Daoy (cell line): ENCODE measurements at places on chromosomes 6 and 20. TPM values are rescaled to one million over a fixed set of nuclear protein-coding genes. Genes with fewer than 3 reads are reported as not detected.

SLC22A2 gene
- 0.60 and 1.1 TPM in 2 replicates for total RNA-seq

KCNQ2 gene
- total RNA-seq = 0.17 TPM in 1 of 2 replicates, not detected in the other

CENPQ gene
- total RNA-seq = 21.5 and 35.2 TPM in 2 replicates

ZNF335 gene
- 9.5 and 12.1 TPM in 2 replicates for total RNA-seq

DNA sequence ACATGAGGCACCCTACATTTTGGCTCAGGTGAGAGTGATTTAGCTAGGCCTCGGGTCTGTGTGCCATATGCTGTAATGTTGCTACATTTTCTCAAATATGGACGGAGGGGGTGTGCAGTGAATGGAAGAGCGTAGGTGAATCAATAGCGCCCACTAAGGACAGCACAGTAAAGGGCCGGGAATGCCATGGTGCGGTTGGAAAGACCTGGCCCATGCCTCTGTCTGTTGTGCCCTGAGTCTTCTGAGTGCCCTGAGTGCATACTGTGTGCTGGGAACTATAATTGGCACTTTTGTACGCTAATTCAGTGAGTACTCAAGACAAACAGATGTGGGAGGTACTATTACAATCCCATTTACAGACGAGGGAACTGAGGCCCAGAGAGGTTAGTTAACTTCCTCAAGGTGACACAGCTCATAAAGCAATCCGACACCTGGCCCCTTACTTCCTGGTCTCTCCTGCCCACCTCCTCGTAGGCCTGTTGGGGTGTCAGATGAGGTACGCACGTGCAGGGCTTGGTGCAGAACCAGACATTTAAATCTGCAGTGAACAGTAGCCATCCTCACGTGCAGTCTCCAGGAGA, 17.3 kb downstream of the SLC22A1 start:
- no peak for DNase-seq

DNA sequence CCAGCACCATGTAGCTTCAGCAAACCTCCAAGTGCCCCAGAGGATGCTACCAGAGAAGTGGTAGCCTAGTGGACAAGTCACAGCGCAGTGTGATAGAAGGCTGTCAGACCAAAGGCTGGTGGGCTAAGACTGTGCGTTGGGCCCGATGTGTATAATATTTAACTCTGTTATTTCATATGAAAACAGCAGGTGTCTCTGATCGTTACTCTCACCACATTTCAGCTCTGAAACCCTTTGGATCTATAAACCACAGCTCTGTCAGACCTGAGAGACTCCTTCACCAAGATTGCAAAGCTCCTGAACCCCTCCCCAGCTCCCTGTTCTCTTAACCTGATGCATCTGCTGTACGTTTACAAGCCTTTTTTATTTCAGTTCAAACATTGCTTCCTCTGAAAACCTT, 43.8 kb downstream of the ISM1 start:
- no peak for DNase-seq

GRCh38 chr6:56843476-56844349, 111.2 kb upstream of the BEND6 start:
- DNase-seq = peak; percentile 95
